ENCODE measurements at places on chromosomes 7 and 10.
A peak's percentile ranks its signal among the peaks of the same experiment; 100 is the strongest.

GRCh38 chr7:104838537-104839299, 175.3 kb upstream of the KMT2E start:
- DNase-seq = no peak

DNA sequence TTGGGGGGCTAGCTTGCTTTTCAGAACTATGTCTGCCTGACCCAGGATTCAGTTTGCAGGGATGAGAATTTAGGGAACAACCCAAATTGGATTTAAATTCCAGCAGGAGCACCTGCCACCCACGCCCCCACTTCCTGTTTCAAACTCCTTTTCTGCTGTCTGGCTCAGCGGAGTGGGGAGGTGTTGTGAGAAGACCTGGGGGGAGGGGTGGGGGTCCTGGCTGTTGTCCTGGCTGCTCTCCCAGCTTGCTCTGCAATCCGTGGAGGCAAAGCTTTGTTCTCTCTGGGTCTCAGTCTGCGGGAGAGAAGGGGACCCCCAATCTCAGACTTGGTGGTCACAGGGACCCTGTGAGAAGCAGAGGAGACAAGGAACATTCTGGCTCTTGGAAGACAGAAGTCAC, 799 bp downstream of the KCNK18 start:
- DNase-seq = no peak

DNA sequence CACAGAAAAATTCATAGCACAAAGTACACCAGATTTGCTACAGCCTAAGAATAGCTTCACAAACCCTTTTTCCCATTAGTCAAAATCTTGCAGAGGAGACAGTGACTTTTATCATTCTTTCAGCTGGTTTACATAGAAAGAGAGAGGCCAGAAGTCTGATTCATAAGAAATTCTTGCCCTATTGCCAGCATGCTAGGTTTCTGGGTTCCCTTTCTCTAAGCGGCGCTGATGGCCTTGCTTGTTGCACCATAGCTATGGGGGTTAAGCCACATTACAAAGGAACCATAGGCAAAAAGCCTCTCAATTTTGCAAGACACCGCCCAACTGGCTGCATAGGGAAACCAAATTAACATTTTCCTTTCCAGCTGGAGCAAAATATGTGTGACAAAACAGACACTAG, 87.4 kb downstream of the ZNF467 start:
- DNase-seq = no peak

GRCh38 chr7:47601119-47601880, 19.4 kb upstream of the TNS3 start:
- no peak for DNase-seq

DNA sequence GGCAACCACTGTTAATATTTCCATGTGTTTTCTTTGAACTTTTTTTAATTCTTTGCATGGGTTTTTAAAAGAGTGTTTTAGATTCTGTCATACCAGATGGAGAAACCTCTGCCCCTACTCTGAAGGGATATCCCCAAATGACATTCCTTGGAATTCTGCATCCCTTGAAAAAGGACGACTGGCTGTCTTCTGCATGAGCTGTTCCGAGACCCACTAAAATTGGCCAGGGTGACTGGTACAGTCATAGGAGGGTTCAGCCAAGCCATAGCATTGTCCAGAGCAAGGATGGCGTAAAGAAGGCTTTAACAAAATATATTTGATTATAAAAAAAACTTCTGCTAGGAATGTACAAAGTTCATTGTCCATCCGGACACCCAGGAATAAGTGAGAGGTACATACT, 952.9 kb downstream of the NRG3 start:
- DNase-seq = no peak

GRCh38 chr7:75984130-75985008, 10.0 kb downstream of the TMEM120A start:
- no peak for DNase-seq

DNA sequence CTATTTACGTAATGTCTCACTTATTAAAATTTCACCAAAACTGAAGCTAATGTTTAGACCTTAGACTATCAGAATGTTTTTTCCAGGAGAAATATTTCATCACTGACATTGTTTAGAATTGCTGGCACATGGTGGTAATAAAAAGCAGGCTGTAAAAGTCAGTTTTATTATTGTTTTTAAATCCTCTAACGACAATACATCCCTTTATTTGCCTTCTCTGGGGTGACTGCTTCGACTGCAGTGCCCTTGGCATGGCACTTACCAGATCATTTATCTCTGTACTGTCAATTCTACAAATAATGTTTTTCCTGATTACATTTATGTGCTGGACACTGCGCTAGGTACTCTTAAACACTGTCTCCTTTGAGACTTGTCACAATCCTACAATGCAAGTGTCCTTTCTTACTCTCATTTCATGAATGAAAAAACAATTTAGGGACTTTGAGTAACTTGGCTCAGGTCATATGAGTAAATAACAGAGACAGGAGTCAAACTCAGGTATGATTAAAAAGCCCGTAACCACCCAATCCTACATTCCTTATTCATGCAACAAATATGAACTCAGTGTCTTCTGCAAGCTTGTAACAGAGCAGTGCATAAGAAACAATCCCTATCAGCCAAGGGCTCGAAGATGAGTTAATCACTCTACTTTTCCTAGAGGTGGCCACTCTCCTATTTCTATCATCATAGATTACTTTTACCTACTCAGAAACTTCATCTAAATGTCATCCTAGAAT, 5.6 kb upstream of the ING3 start:
- peak; percentile 32 for DNase-seq

- no peak for DNase-seq
Observed at GRCh38 chr7:117212969-117213877, 109.6 kb downstream of the WNT2 start.

DNA sequence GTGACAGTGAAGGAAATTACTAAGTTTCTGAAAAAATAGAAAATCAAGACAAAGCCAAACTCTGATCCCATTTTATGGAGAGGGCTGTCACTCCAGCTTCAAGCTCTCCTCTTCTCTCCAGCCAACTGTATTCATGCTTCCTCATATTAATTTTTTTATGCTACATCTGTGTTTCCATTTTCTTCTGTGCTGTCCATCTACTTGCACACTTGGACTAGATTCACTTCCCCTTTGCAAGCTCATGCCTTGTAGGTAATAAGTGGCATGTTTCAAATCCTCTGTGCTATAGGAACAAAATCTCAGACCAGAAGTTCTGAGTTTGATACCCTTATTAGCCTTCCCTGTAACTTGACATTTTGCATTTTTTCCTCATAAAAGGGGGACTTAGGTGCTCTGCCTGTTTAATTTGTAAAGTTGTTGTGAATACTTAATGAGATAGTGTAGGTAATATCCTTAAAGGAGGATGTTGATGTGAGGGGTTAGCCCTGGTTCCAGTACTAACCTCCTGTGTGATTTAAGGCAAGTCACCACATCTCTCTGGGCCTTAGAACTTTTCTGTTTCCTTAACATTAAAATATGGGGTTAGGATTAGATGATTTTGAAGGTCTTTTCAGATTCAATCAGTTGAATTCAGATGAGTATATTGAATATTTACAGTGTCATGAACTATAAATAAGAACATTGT, 358.8 kb downstream of the BBS9 start:
- DNase-seq = no peak

DNA sequence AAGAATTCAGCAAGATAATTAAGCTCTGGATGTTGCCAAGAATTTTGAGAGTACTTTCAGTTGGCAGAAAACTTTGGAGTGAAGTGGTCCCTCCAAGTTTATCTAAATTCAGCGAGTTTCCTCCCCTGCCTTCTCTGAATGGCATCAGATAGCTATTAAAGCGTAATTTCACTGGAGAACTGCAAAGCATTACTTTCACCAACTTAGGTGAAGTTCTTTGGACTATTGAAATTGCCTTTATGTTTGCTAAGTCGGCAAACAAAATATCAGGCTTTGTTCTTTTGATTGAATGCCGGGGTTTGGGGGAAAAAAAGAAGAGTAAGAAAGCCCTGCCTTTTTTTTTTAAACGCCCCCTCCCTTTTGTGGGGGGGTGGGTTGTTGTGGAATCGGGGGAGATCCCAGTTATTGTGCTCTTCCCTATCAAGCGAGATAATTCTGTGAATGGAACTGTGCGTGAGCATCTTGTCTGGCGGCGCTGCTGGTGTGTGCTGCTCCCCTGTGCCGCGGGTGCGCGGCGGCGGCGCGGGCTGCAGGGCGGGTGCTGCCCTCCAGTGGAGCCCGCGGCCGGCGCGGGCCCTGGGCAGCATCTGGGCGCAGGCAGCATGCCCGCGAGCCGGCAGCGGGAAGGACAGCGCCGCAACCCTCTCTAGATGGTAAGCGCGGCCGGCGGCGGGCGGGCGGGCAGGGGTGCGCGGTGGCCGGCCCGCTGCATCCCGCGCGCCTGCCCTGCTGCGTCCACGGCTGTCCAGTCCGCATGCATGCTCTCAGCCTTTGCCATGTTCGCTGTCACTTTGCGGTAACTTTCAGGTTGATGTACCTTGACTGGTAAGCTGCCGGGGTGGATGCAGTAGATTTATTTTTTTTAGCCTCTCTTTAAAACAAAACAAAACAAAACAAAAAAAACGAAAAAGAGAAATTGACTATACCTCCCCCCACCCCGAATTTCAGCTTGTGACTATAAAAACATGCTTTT, 176.5 kb downstream of the TCF7L2 start:
- DNase-seq = no peak

- no peak for DNase-seq
Observed at GRCh38 chr10:86506499-86506898, 15.1 kb downstream of the WAPL start.

DNA sequence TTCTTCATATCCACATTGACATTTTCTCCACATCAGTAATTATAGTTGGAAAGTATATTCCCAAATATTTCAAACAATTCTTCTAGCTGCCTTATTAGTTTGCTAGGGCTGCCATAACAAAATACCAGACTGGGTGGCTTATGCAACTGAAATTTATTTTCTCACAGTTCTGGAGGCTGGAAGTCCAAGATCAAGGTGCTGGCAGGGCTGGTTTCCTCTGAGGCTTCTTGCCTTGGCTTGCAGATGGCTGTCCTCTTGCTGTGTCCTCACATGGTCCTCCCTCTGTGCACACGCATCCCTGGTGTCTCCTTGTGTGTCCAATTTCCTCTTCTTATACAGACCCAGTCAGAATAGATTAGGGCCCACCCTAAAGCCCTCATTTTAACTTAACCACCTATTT, 34.5 kb downstream of the DOCK4 start:
- DNase-seq = no peak

- no peak for DNase-seq
Observed at GRCh38 chr10:31936933-31937332, 8.3 kb upstream of the ARHGAP12 start.

DNA sequence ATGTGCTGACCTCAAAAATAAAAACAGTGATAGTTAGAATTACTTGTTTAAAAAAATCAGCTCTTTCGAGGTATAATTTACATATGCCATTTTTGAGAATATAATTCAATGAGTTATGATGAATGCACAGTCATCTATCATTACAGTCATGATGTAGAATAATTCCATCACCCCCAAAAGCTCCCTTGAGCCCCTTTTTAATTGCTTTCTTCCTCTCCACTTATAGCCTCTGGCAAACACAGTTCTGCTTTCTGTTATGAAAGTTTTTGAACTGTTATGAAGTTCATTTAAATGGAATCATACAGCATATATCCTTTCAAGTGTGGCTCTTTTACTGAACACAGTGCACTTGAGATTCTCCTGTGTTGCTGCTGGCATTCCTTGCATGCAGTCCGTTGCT, 41.4 kb downstream of the PRTFDC1 start:
- DNase-seq = no peak

GRCh38 chr7:66307591-66308215, 102.6 kb downstream of the TPST1 start:
- no peak for DNase-seq

GRCh38 chr10:94493463-94493862, 52.1 kb upstream of the HELLS start:
- DNase-seq = no peak

GRCh38 chr10:1172256-1172984, 116.2 kb downstream of the WDR37 start:
- DNase-seq = no peak

DNA sequence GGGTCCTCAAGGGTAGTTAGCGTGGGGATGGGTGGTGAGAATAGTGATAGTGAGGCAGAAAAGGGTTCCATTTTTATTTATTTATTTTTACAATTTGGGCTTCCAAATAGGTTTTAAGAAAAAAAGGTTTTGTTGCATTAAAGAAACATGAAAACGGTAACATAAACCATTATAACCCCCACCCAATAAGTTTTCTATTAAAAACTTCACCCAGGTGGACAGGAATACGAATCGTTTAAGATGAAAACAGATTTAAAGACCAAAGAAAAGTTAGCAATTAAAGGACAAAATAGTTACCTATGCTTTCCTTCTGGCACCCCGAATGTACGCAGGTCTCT, 78.7 kb downstream of the ZFAND4 start:
- no peak for DNase-seq

DNA sequence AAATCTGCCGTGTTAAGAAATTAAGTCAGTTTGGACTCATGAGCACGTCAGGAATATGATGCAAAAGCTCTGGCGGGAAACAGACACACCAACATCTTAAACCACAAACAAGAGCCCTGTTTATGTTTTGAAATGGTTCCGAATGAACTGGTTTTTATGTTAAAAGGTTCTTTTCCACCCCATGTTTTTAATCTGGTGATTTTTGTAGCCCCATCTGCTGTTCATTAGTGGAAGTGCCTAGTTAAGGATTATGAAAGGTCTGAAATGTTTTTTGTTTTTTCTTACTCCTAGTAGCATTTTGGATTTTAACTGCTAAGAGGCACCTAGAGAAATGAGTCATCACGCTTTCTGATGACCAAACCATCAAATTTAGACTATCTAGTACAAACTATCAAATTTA, 404.1 kb upstream of the MKI67 start:
- no peak for DNase-seq

DNA sequence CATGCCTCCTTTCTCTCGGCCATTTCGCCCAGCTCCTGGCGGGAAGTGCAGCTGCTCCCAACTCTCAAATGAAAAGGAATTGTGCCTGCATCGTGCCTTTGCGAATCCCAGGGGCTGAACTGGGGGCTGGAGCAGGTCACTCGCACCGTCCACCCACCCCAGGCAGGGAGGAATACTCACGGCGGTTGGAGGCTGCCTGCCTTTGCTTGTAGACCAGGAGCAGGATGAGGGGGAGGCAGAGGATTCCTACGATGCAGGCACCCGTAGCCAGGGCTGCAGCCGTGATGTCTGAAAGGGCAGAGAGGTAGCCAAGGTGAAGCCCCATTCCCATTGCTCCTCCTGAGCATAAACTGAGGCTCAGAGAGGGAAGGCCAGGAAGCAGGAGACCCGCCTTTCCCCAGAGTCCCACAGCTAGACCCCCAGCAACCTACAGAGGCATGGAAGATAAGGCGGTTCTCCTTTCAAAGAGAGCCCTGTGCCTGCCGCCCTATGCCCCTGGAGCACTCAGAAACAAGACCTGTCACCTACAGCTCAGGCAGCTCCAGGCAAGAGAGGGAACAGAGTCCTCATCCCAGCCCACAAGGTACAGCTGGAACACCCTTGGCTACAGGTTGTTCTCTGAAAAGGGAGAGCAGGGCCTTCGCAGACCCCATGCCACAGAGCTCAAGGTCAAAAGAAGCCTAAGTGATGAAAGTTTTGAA, 18.0 kb downstream of the VSIR start:
- DNase-seq = no peak
